ENCODE measurements at places on chromosomes 16 and 17. TPM values are rescaled to one million over a fixed set of nuclear protein-coding genes. Genes with fewer than 3 reads are reported as not detected.

Gene ADAT1
- total RNA-seq, result 172 TPM

GRCh38 chr17:79248843-79249493 lies 174.3 kb downstream of the ENGASE start:
- H3K27me3 ChIP-seq, result no peaks in the 10 kb centered on the region
- no peak overlapping the region for H3K4me3 ChIP-seq
- H3K36me3 ChIP-seq, result no peaks in the 10 kb centered on the region
- no peak overlapping the region for H3K27ac ChIP-seq
- DNase-seq, result no peak
- H3K4me1 ChIP-seq, result no peaks in the 10 kb centered on the region

DNA sequence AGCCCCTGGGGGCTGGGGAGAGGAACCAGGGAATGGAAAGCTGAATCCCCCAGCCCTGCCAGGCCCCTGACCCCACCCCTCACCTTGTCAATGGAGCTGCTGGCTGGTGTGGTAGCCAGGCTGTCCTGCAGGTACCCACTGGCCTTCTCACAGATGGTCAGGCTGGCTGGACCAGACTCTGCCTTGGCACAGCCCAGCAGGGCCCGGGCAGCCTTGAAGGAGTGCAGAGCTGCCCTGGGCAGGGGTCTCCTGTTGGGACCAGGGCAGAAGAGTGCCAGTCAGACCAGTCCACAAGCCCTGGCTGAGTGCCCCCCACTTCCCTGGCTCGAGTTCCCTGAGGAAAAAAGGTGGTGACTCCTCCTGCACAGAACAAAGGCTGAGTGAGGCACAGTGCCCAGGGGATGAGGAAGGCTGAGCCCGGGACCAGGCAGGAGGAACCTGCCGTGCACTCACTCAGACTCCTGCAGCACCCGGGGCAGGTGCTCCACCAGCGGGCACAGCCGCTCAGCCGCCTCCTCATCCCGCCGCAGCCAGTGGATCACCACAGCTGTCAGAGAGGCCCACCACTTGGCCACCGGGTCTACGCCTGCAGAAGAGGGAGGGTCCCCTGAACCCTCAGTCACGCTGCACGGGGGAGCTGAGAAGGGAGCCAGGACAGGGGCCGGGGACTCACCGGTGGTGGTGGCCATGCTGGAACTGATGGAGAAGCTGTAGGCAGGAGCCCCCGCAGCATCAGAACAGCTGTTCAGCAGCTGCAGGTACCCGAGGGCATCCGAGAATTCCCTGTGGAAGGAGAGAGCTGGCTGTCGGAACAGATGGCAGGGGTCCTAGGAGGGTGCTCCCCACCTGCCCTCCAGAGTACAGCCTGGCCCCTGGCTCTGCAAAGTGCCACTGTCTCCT lies 22.4 kb downstream of the SREBF1 start:
- H3K4me3 ChIP-seq, result no peak overlapping the region
- no peak for DNase-seq
- H3K27me3 ChIP-seq, result no peaks in the 10 kb centered on the region
- peaks cover 31% of the 10 kb centered on the region for H3K4me1 ChIP-seq

GRCh38 chr16:88599092-88599733 lies 29.0 kb downstream of the ZC3H18 start:
- no peak overlapping the region for H3K4me3 ChIP-seq
- DNase-seq, result peak; percentile 65
- no peaks in the 10 kb centered on the region for H3K27me3 ChIP-seq
- peak overlapping the region; percentile 66 for H3K27ac ChIP-seq
- H3K4me1 ChIP-seq, result no peaks in the 10 kb centered on the region

DNA sequence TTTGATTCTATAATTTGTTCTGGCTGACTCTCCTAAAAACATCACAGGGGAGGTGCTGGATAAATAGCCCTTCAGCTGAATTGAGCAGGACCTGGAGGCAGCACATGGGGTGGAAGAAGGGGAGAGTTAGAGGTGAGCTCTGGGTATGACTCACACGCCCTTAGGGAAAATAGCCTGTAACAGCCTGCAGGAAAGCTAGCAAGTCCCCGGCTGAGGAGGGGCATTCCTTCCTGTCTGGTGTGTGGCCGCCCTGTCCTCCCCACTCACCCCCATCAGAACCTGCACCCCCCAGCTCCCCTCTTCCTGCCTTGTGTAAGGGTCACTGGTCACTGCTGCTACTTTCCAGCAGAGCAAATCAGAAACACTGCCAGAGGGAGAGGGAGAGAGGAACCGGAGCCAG lies 187.4 kb downstream of the C16orf95 start:
- H3K4me3 ChIP-seq, result no peak overlapping the region
- H3K27ac ChIP-seq, result no peak overlapping the region
- no peaks in the 10 kb centered on the region for H3K36me3 ChIP-seq
- no peaks in the 10 kb centered on the region for H3K27me3 ChIP-seq

GRCh38 chr16:84307209-84307954 lies 12.7 kb downstream of the WFDC1 start:
- peaks cover 1% of the 10 kb centered on the region for H3K4me1 ChIP-seq
- H3K27ac ChIP-seq, result no peak overlapping the region
- no peaks in the 10 kb centered on the region for H3K36me3 ChIP-seq
- H3K27me3 ChIP-seq, result no peaks in the 10 kb centered on the region
- no peak overlapping the region for H3K4me3 ChIP-seq
- no peak for DNase-seq

Data from testis (tissue), 5 donors.